ENCODE measurements at places on chromosomes 4 and X.

GRCh38 chr4:69970071-69970470 is 4.5 kb upstream of the CSN2 start:
- no peak for DNase-seq

GRCh38 chr4:39698424-39699009 is 581 bp downstream of the UBE2K start:
- DNase-seq = no peak

DNA sequence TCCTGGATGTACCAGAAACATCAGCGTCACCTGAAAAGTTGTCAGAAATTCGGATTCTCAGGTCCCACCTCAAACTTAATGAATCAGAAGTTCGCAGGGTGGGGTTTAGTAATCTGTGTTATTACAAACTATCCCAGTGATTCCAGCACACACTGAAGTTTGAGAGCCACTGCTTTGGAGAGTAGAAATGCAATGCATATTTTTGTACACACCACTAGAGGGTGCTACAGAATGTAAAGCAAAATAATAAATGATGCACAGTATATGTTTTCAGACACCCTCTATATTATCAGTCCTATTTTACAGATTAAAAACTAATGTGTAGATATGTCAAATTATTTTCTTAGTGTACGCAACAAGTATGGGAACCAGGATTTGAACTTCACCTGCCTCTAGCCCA is 2.4 kb upstream of the MORF4L2 start:
- DNase-seq = no peak

DNA sequence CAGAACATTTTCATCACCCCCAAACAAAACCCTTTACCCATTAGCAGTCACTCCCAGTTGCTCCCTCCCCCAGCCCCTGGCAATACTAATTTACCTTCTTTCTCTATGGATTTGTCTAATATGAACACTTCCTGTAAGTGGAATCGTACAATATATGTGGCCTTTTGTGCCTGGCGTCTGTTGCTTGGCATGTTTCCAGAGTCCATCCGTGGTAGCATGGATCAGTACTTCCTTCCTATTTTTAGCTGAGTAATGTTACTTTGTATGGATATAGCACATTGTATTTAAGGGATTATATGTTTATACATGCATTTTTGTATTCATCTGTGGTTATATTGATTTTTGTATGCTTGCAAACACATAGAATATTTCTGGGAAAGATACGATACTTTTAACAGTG is 48.2 kb downstream of the PPEF1 start:
- DNase-seq = no peak

GRCh38 chr4:38856524-38857337 is at the start of gene TLR6:
Gene TLR6 (minus strand): TSS chr4:38856817. CDS start chr4:38829473, 27,344 bp downstream.
- no peak for DNase-seq

GRCh38 chrX:22800360-22800759 is 199.4 kb upstream of the DDX53 start:
- DNase-seq = peak; percentile 50

GRCh38 chr4:141898346-141898745 is 262.0 kb downstream of the IL15 start:
- DNase-seq = no peak

GRCh38 chr4:188779581-188779980 is 640.3 kb downstream of the TRIML1 start:
- DNase-seq = no peak

GRCh38 chrX:153981771-153982533 is 9.4 kb downstream of the TMEM187 start:
- no peak for DNase-seq

DNA sequence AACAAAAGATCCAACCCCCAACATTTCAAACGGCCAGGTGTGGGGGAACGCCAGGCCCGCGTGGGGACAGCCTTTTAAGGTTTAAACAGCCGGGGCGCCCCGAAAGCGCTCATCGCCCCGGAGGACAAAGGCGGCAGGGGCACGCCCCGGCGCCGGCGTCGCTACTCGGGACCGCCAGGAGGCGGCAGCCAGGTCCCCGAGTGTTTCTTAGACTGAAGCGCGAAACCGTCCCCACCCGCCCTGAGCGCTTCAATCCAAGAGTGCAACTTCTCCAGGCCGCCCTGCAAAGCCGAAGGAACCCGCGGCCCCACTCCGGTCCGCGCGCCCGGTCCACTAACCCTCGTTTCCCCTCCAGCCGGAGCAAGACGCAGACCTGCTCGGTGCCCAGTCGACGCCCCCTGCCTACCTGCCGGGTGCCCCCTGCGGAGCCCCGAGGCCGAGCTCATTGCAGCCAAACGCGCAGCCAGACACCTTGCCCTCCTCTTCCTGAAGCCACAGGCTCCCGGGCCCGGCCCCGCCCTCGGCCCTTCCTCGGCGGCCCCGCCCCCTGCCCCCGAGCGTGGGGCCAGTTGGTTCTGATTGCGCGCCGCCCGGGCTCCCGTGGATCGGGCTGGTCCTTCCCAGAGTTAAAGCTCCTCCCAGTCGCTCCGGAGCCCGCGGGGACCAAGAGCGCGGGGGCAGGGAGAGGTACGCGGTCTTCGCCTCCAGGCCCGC is at the start of gene CASP6:
Gene CASP6 (minus strand): TSS at position 496 of the 714 bp plus-strand sequence. CDS start 50 bp downstream, at position 446.
- no peak for DNase-seq

DNA sequence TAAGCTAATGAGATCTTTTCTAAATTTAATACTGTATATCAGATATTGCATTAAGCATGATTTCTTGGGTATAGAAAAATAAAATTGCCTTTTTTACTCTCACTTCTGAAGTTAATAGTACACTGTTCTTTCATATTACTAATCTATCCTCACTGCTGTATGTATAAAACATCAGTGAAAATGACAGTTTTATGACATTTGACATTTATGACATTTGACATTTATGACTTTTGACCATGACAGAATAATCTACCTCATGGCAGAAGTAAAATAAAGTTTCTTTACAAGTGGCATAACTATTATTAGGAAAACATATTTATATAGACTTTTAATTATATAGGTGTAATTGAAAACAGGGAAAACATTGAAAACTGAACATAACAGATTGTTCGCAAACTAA is 13.3 kb downstream of the GRID2 start:
- no peak for DNase-seq

GRCh38 chr4:127291316-127291715 is 341.4 kb upstream of the INTU start:
- DNase-seq = peak; percentile 19

DNA sequence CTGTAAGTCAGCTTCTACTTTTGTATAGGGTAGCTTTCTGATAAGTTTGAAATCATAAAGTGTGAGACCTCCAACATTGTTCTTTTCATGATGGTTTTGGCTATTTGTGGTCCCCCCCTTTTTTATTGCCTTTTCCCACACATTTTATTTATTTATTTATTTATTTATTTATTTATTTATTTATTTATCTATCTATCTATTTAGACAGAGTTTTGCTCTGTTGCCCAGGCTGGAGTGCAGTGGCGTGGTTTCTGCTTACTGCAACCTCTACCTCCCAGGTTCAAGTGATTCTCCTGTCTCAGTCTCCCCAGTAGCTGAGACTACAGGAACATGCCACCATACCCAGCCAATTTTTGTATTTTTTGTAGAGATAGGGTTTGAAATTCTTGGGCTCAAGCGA is 9.7 kb upstream of the MTHFD2L start:
- DNase-seq = no peak

DNA sequence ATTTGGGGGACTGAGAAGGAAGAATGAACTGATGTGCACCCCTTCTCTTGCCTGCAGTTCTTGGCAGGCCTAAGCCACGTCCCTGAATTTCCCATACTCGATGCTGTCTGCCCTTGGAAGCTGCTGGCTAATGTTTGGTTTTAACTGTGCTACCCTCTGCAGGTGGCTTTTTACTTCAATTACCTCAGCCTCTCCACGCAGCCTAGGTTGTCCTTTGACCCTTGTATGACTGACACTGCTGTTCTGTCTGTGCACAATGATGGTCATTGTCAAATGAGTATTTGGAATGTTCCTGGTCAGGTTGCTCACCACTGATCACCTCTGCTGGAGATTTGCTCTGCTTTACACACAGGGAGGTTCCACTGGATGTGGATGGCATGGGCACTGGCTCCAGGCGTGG is 137.1 kb downstream of the ZNF518B start:
- no peak for DNase-seq

DNA sequence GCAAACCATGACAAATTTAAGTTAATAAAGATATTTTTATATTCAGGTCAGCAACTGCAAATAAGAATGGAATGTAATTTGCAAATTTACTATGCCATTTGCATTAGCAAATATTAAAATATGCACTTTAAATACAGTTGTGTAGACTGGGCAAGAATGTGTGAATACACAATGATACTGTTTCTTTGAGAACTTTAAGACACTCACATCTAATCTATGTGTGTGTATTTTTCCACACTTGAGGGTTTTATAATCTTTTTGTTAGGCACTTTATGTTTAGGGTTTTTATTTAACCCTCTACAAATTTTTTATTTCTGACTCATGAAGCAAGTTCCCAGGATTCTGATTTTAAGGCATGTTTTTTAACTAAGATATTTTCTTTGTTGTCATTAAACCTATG is 23.9 kb upstream of the NDNF start:
- no peak for DNase-seq

DNA sequence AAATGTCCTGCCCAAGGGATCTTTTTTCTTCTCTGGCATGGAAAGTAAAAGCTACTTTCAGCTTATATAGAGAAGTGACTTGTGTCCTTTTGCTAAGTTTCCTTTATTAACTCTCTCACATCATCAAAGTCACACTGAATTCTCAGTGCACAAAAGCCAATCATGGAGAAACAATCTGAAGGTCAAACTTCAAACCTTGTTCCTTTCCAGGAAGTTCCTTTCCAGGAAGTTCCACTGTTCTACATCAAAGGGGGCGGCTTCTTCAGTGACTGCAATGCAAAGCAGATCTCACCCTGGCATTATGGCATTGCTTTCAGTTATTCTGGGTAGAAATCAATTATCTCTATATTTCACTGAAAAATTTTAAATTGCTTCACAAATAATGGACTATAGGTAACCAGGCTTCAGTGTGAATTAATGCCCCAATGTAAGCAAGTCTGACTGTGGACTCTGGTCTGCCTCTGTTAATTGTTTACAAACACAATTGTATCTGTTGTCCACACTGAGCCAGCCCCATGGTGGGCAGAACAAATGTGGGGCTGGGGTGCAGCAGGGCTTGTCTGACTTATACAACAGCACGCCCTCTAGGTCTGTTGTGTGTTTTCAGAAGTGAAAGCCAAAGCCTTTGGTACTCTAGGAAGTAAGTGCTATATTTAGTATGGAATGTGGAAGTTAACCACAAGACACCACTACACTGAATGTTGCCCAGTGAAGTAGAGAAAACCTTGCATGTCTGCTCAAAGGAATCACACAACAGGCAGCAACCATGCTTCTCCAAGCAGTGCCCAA is 98.8 kb downstream of the CDS1 start:
- peak; percentile 53 for DNase-seq

DNA sequence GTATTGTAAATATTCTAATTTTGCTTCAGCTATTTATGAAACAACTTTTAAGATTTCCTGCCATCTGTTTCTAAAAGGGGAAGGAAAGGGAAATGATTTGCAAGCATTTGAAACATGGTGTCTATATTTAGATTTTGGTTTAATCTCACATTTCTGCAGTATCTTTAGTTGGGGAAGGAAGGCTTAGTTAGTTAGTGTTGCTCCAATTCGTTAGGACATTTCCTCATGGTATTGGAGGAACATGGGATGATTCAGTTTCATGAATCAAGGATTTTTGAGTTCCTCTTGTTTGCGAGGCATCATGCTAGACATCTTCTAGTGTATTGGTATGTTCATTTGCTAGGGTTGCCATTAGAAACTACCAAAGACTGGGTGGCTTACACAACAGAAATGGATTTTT is 20.5 kb upstream of the TMEM192 start:
- no peak for DNase-seq

- no peak for DNase-seq
Observed at GRCh38 chr4:70158576-70158975, 4.5 kb downstream of the PRR27 start.

- no peak for DNase-seq
Observed at GRCh38 chrX:129695937-129696336, 41.2 kb upstream of the APLN start.

- DNase-seq = no peak
Observed at GRCh38 chr4:121654738-121655137, 42.0 kb downstream of the ANXA5 start.

DNA sequence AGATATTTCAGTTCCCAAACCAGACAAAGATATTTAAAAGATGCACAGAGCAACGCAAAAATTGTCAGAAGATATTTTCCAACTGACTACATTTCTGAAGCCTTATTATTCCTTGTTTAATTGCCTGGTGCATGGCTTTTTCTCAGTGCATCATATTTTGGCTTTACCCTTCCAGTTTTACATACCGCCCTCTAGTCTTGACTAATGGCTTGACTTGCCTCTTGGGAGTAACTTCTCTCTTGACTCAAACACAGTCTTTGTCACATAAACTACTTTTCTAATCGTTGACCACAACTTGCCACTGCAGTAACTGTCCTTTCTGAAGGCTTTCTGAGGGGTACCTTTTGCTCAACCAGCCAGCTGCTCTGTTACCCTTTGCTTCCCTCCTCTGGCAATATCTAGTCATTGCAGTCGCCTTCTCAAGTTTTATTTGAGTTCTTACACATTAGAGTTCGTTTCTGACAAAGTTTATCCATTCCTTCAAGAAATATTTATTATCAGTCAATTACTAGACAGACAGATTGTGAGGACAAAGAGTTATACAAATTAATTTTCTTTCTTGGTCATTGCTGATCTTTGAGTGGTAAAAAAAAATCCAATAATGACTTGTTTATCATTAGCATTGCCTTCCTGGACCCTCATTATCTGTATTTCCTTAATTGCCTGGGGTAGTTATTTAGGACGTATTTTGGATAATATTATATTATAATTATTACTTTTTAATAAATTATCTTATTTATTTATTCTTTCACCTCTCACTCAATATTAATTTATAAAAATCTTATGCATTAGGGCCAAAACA is 506.9 kb upstream of the PCDH10 start:
- DNase-seq = no peak

GRCh38 chr4:68283714-68284113 is 38.2 kb upstream of the TMPRSS11B start:
- no peak for DNase-seq

DNA sequence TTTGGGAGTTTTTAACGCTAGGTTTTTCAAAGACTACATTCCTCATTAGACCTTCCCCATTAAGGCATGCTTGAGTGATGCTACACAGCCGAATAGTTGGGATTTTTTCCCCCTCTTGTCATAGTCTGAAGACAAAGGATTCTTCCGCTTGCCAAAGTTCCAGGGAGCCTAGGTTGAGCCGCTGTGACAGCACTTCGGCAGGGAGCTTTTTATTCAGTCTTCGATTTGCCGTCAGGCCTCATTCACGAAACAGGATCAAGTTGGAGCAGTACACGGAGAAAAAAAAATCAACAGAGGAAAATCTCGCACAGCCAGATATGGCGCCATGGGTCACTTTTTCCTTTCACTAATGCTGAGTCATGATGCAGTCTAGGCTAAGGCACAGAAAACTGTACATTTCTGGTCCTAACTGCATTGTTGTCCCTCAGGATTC is 24.3 kb downstream of the SHROOM3 start:
- DNase-seq = no peak

GRCh38 chr4:5126857-5127256 is 75.6 kb downstream of the STK32B start:
- no peak for DNase-seq

Measured in HFF-Myc (cell line).